Caco-2 (cell line): ENCODE measurements at places on chromosomes 5 and 9. TPM values are rescaled to one million over a fixed set of nuclear protein-coding genes. Genes with fewer than 3 reads are reported as not detected.

Gene MYOZ3
- not detected in 2 replicates for total RNA-seq

Gene ELAVL2
- 0.18 and 0.21 TPM in 2 replicates for total RNA-seq

Gene KCNV2
- total RNA-seq = not detected in 2 replicates

Gene LEAP2
- total RNA-seq = 1.1 and 4.1 TPM in 2 replicates

Gene GNA14
- total RNA-seq = not detected in 2 replicates

Gene NKD2
- 13.6 and 17.7 TPM in 2 replicates for total RNA-seq

Gene GFPT2
- total RNA-seq = 0.72 and 1.6 TPM in 2 replicates

Gene CENPP
- 7.6 and 7.8 TPM in 2 replicates for total RNA-seq

Gene BTNL9
- 8.4 and 10.0 TPM in 2 replicates for total RNA-seq

Gene STPG3
- not detected in 2 replicates for total RNA-seq

Gene CCDC69
- total RNA-seq = 5.1 TPM in 2 replicates

Gene ARSI
- total RNA-seq = 0.52 and 0.65 TPM in 2 replicates

Gene DNAJC21
- total RNA-seq = 62.3 and 66.0 TPM in 2 replicates

Gene GFI1B
- 0.79 and 1.3 TPM in 2 replicates for total RNA-seq

Gene RASEF
- 0.32 and 0.39 TPM in 2 replicates for total RNA-seq

Gene ZCCHC7
- total RNA-seq = 22.0 and 23.2 TPM in 2 replicates

Gene MORN5
- not detected in 2 replicates for total RNA-seq

Gene GABRA6
- not detected in 2 replicates for total RNA-seq

Gene NIPBL
- 48.1 and 61.6 TPM in 2 replicates for total RNA-seq

Gene RNF180
- 0.23 and 0.61 TPM in 2 replicates for total RNA-seq

Gene PCDHGA8
- 0.14 and 0.18 TPM in 2 replicates for total RNA-seq

Gene RETREG1
- 14.1 and 15.1 TPM in 2 replicates for total RNA-seq

Gene HMCN2
- 0.41 and 0.53 TPM in 2 replicates for total RNA-seq

Gene TUBB4B
- 481 and 487 TPM in 2 replicates for total RNA-seq

Gene SPRY4
- 7.7 and 8.3 TPM in 2 replicates for total RNA-seq

Gene GPR21
- 0.79 and 2.0 TPM in 2 replicates for total RNA-seq

Gene PDLIM4
- total RNA-seq = not detected in 2 replicates

Gene MUSK
- not detected in 2 replicates for total RNA-seq

Gene MZB1
- total RNA-seq = not detected in 2 replicates

Gene ERAP2
- total RNA-seq = 3.9 and 4.5 TPM in 2 replicates

Gene TAF11L13
- total RNA-seq = not detected in 2 replicates

Gene DMRT3
- total RNA-seq = not detected in 2 replicates

Gene TMEM252
- not detected in 2 replicates for total RNA-seq

Gene CTXN3
- not detected in 2 replicates for total RNA-seq

Gene MYORG
- total RNA-seq = 33.4 and 37.3 TPM in 2 replicates

Gene SIT1
- not detected in 2 replicates for total RNA-seq

Gene SIMC1
- 40.2 and 42.3 TPM in 2 replicates for total RNA-seq

Gene PALM2AKAP2
- total RNA-seq = 0.54 and 2.4 TPM in 2 replicates

Gene DTWD2
- total RNA-seq = 5.6 and 6.4 TPM in 2 replicates

Gene PCDHB2
- total RNA-seq = 0.20 and 0.21 TPM in 2 replicates
